SK-N-SH (cell line): ENCODE measurements at places on chromosomes 1 and 21. TPM values are rescaled to one million over a fixed set of nuclear protein-coding genes. Genes with fewer than 3 reads are reported as not detected.

The HJV gene
- polyA plus RNA-seq = 0.05 TPM in 1 of 2 replicates, not detected in the other

The NKAIN1 gene
- polyA plus RNA-seq = 0.54 and 0.96 TPM in 2 replicates

The COL11A1 gene
- 0.13 and 0.15 TPM in 2 replicates for polyA plus RNA-seq

The C1orf185 gene
- polyA plus RNA-seq = not detected in 2 replicates

The VWA5B1 gene
- polyA plus RNA-seq = not detected in 2 replicates
